ENCODE measurements at places on chromosomes 6 and 20.
A peak's percentile ranks its signal among the peaks of the same experiment; 100 is the strongest.

GRCh38 chr20:49505518-49505917 lies 23.1 kb upstream of the KCNB1 start:
- DNase-seq: no peak

- DNase-seq: no peak
These were observed 13.4 kb downstream of the BCAS1 start for GRCh38 chr20:54056762-54057639.

DNA sequence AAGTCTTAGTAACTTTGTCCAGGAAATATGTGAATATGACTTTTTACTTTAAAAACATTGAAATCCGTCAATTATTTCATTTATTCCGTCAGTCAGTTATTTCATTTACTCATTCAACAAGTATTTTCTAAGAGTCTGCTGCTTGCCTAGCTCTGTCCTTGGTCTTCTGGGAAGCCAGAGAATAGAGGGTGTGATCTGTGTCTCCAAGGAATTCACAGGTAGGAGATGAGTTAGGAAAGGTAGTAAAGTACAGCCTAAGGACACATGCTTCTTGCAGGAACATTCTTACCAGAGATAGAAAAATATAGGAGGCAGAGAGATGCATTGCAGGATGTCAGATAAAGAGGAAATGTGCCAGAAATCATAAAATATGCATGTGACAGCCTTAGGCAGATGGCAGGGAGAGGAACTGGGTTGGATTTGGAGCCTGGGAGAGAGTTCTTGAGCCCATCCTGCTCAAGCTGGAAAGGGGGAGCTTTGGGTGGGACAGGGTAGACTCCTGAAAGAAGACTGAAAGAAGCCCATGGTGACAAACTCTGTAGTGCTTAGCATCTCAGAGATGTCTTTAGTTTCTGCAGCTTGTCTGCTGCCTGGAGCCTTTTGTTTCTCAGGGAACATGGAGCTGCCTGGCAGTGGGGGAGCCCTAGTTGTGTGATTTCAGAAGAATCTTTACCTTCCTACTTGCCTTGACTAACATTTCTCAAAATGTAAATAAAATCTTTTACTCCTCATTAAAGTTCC lies 3.5 kb downstream of the SH3BGRL2 start:
- DNase-seq: no peak

- DNase-seq: no peak
These were observed 291.1 kb downstream of the ADGRG6 start for GRCh38 chr6:142592876-142593275.

GRCh38 chr6:33983109-33983716 lies 162.7 kb downstream of the GRM4 start:
- DNase-seq: peak; percentile 60

GRCh38 chr20:18532626-18533025 lies 24.9 kb downstream of the SEC23B start:
- no peak for DNase-seq

- DNase-seq: no peak
These were observed 50.8 kb downstream of the SPTLC3 start for GRCh38 chr20:13059398-13060136.

DNA sequence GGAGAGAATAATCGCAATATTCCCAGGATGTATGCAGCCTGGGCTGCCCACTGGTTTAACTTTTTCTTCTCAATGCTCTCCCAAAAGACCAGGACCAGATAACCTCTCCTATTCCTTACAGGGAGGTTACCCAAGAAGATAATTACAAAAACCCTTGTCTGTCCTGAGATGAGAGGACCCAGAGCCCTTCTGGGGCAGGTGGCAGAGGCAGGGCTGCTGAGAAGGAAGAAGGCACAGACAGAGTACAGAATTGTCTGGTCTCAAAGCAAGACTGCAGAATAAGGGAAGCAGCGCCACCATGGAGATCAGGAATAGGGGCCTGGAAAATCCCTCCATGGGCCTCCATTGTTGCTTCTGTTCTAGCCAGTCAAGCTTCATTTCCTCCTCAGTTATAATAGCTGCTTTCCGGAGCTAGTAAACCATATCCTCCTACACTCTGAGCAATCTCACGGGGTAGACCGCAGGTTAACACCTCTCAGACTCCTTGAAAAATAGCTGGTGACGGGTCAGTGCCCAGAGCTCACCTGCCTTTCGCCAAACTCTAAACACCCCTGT lies 463 bp upstream of the HLA-DMB start:
- no peak for DNase-seq

GRCh38 chr20:57772349-57772964 lies 62.6 kb upstream of the PMEPA1 start:
- no peak for DNase-seq

DNA sequence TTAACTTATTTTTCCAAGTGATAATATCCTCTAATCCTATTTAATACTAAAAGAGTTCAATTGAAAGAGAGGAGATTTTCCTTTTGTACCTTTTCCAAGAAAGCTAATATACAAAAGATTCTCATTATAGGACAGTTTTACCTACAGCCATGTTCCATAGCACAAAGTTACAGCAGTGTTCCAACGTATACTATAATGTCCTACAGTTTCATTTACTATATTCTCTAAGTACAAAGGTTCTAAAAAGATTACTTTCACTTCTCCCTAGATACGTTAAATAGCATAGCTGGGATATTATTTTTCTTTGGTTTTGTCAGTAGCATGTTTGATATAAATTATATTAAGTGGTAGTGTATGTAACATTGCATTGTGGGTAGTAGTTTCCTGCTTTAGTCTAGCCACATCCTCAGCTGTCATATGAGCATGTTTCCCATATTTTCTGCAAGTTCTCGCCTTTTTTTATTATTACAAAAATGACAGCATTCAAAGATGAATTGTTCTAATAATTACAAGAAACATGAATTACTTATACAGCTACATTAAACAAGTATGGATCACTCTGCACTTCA lies 4.4 kb upstream of the RUNX2 start:
- no peak for DNase-seq

DNA sequence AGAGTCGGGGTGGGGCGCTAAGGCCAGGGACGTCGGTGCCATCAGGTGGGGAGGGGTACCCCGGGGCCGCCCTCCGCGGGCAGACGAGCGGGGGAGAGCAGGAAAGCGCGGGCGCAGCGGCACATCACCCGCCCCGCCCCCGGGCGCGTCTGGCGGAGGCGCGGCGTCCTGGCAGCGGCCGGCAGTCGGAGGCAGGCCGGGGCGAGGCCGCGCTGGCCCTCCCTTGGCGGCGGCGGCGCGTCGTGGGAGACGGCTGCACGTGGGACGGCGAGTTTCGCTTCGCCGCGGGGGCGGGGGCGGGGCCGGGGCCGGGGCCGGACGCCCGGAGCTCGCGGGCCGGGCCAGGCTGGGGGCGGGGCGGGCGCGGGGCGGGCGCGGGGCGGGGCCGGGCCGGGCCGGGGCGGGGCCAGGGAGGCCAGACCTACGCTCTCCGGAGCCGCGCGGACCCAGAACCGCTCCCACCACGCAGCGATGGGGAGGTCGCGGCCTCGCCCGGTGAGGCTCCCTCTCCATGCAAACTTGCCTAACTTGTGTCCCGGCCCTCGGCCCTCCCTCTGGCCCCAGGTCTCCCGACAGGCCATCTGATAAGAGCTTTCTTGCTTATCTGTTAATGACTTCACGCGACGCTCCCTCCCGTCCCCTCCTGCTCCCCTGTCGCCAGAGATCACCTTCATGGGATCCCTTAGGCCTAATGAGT lies 12.5 kb downstream of the ITPR3 start:
- DNase-seq: peak; percentile 62

GRCh38 chr6:30219244-30219643 lies 6.0 kb upstream of the TRIM26 start:
- no peak for DNase-seq

DNA sequence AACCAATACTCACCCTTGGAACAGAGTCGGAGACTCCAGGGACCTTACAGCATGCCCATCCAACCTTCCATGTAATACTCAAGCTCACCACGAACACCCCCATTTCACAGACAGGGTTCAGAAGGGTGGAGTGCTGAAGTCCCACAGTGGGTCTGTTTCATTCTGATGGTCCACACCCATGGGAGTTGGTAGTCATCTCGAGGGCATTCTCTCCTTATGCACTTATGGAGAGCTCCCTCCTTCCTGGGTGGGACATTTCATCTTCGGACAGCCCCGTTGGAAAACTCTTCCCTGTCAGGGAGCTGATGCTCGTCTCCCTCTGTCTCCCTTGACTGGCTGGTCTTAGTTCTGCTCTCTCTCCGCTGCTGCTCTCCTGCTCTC lies 38.9 kb downstream of the COX4I2 start:
- DNase-seq: no peak

DNA sequence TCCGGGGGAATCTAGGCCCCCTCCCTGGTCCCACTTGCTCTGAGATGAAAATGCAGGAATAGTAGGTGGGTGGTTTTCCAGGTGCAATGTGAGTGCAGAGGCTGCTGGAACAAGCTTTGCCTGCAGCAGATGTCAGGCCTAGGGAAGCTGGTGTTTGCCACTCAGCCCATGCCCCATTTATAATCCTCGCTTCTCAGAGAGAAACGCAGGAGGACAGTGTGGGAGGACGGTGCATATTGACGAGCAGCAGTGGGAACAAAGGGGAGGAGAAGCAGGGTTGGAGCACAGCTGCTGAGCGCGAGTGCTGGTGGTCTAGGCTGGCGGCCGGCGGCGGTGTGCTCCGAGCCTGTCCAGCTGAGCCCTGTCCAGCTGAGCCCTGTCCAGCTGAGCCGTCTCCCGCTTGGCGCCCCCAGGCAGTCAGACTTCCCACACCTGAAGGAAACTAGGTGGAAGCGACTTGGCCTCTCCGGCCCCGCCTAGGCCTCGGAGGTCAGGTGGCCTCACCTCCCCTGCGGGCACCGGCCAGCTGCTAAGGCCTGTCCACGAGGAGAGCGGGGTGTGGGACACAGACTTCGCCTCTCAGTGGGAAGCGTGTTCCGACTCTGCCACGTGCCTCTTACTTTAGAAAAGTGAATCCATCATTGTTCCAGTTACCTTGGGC lies 49.7 kb upstream of the FRMD1 start:
- no peak for DNase-seq
